ENCODE measurements at places on chromosomes 11 and 22. TPM values are rescaled to one million over a fixed set of nuclear protein-coding genes. Genes with fewer than 3 reads are reported as not detected.

- peak; percentile 59 for DNase-seq
These were observed 15.2 kb upstream of the TH start for GRCh38 chr11:2186669-2187279.

- no peak for DNase-seq
These were observed 22.9 kb downstream of the FLI1 start for GRCh38 chr11:128716661-128717210.

DNA sequence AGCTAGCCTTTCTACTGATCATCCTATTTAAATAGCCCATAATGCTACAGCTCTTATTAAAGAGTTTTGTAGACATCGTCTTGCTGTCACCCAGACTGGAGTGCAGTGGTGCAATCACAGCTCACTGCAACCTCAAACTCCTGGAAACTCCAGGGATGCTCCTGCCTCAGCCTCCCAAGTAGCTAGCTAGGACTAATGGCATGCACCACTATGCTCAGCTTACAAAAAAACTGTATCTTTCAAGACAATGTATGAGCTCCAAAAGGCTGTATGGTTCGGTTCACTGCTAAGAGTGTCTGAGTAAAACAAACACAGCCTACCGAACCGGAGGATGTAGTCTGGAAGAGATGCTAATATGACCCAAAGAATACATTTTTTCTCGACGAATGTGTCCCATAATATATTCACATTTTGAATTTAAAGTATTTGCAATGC is 2.6 kb downstream of the TAF1D start:
- DNase-seq: no peak

The OR5P2 gene
- total RNA-seq: not detected

DNA sequence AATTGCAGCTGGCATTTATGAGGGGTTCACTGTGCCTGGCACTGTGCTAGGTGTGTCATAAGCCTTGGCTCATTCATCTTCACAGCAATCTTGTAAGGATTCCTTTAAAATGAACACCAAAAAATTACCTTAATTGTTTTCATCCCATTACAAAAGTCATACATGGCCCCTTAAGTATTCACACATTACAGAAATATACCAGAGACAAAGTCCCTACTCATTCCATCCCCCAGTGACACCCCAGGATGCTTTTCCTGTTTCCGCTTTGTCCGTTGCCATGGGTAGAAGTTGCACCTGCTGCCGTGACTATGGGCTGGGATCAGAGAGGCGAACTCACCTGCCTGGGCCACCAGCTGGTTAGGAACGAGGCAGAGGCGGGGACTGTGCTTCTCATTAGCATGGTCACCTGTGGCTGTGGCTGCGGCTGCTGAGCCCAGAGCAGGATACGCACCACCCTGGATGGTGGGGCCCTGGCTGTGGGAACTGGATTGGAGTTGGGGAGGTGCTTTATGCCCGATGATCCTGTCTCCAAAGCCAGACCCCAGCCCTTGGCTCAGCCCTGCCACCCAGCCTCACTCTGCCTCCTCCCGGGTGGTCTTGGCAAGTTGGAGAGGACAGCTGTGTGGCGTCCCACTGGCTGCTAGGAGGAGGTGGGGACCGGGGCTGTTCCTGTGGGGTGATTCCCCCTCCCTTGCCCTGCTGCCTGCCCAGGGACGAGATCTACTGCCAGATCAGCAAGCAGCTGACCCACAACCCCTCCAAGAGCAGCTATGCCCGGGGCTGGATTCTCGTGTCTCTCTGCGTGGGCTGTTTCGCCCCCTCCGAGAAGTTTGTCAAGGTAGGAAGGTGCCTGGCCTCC is 60.8 kb downstream of the MYO7A start:
- DNase-seq: no peak

DNA sequence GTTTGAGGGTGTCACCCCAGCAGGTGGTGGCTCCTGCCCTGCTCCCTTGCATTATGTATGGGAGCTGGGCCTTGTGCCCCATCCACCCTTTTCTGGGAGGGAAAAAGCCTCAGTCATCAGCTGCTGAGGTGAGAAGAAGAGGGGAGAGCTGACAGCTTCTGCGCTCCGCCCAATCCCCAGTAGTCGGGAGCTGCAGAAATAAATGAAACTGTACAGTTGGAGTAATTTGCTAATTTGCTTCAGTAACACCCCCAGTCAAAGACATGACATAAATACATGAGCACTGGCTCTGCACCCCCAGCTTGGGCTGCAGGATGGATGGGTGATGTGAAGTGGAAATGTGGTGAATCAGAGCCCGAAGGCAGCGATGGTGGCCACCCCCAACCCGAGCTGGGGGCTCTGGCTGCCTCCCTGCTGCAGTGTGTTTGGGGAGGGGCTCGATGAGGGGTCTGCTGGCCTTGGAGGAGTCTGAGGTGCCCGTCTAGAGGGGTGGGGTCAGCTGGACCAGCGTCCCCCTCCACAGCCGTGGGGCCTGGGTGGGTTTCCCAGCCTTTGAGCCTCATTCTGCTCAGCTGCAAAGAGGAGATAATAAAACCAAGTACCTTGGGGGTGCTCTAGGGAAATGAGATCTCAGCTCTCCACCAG is 59.2 kb downstream of the MPPED1 start:
- DNase-seq: no peak

DNA sequence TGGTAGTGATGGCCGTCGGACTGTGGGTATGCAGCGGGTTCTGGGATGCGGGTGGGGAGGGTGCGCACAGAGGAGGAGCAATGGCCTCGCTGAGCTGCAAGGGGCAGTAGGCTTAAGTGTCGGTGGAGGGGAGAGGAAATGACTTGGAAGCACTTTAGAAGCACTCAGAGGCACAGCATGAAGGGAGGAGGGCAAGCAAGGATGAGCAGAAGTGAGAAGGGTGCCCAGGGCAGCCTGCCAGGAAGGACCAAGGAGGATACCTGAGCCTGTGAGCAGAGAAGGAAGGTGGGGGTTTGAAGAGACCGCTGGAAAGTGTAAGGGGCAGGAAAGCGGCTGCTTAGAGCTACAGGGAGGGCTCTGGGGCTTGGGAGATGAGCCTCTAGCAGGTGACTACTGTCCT is 330 bp downstream of the SLC5A1 start:
- no peak for DNase-seq

DNA sequence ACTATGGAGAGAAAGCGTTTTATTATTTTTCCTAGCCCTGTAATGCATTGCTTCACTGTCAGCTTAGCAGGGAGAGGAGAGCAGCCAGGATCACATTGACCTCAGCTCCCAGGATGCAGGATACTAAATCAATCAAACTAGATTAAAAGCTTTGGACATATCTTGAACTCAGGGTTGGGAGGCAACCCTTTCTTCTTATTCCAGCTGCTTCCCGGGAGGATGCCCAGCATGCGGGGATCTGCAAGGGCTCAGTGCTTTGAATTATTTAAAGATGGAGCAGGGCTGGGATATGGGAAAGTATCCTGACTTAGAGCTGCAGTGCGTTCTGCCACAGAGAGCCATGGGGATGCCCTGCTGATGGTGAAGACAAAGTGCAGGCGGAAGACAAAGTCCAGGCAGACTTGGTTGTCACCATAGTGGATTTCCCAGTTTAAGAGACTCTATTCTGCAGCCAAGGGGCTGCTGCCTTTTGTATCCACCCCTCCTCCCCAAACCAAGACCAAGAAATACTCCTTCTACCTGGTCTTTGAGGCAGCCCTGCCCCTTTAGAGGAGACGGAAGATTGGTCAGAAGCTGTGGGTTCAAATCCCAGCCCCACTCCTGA is 1035.0 kb downstream of the TBC1D22A start:
- DNase-seq: no peak

- DNase-seq: no peak
These were observed 1387.0 kb upstream of the RAG2 start for GRCh38 chr11:37984991-37985390.

- DNase-seq: no peak
These were observed 102.1 kb downstream of the MN1 start for GRCh38 chr22:27699383-27700019.

DNA sequence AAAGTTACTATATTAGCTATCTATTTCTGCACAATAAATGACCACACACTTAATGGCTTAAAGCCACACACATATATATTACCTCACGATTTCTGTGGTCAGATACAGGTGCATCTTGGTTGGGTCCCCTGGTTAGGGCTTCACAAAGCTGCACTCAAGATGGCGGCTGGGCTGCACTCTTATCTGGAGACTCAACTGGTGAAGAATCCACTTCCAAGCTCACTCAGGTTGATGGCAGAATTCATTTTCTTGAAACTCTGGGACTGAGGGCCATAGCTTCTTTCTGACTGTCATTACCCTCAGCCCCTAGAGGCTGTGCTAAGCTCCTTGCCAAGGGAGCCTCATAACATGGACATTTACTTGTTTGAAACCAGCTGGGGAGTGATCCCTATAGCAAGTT is 5.1 kb upstream of the MS4A10 start:
- DNase-seq: no peak

DNA sequence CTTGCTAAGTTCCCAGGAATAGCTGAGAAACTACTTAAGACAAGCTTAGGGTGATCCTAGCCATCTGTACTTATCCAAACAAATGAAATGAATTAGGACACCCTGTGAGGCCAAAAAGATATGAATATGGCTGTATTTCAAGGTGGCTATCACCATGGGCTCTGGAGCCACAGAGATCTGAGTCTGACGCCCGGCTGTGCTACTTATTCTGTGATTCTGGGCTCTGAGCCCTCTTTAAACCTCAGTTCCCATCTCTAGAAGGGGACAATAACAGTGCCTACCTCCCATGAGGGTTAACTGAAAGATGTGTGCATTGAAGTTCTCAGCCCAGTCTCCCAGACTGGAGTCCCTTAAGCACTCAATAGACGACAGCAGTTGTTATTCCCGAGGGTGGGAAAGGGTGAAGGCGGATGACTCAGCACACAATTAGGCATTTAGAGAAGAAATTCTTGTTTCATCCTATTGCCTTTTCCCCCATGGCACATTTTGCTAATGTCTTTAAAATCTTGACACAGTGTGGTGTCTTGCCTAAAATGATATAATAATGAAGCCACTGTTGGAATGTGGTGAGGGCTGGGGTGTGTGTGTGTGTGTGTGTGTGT is 132.5 kb downstream of the ADAMTS15 start:
- no peak for DNase-seq

The MRGPRE gene
- not detected for total RNA-seq

DNA sequence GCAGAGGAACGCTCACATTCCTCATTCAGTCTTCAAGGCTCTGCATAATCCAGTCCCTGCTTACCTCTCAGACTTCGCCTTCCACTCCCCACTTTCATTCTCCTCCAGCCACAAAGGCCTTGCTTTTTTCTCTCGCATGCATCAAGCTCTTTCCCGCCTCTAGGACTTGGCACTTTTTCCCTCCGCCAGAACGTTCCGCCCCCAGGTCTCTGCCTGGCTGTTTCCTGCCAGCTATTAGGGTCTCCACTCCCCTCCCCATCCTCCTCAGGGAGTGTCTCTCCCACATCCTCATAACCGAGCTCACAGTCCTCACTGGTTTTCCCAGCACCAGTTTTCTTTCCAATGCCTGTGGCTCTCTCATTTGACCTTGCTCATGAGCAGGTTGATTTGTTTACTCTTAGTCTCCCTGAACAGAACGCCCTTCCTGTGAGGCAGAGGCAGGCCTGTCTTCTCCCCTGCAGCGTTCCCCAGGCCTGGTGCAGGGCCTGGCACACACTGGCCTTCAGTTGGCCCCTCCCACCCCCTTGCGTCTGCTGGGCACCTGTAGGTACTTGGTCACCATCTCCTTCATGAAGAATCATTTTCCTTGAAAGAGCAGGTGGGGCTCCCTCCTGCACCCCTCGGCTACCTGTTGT is 75.2 kb downstream of the RTL6 start:
- DNase-seq: no peak

The ENTHD1 gene
- not detected for total RNA-seq

The AQP11 gene
- 15.3 TPM for total RNA-seq

The KCNJ1 gene
- total RNA-seq: not detected
